Suppressor macrophage treated with lipopolysaccharide for 4 hours (primary cell): ENCODE measurements at places on chromosomes 7 and 10.

DNA sequence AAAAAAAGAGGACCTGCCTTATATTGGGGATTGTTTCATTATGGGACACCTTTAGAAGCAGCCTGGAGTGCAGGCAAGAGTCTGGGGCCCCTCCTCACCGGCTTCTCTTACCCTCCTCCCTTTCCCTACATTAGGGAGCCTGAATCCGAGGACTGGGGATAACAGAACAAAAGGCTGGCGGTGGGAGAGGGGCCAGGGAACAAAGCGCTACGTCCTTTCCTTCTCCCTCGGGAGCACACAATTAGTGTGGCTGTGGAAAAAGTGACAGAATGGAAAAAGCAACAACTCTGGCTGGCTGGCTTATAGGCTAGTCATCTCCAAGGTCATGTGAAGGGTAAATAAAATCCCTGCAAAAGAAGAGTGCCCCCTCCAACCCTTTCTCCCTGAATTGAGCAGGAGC lies 74.7 kb downstream of the LSM5 start:
- no peak for DNase-seq

DNA sequence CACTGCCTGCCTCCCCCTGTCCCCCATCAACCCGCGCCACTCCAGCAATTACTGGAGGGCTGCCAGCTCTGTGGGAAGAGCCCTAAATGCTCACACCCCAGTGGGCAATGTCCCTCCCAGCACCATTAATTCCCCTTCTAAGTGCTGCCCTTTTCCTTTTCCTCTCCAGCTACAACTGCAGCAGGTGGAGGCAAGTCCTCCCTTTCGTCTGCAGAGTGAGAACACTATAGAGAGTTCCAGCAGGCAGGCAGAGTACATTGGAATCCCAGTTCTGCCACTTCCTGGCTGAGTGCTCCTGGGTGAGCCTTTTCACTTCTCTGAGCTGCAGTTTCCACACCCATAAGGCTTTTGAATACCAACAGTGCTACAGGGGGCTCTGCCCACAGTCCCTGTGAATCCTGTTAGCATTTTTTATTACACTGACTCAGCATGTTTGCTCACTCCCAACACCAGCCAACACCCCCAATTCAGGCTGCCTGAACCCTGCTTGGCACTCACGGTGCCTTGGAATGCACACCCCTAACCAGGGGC lies 447.0 kb downstream of the GRID1 start:
- no peak for DNase-seq

DNA sequence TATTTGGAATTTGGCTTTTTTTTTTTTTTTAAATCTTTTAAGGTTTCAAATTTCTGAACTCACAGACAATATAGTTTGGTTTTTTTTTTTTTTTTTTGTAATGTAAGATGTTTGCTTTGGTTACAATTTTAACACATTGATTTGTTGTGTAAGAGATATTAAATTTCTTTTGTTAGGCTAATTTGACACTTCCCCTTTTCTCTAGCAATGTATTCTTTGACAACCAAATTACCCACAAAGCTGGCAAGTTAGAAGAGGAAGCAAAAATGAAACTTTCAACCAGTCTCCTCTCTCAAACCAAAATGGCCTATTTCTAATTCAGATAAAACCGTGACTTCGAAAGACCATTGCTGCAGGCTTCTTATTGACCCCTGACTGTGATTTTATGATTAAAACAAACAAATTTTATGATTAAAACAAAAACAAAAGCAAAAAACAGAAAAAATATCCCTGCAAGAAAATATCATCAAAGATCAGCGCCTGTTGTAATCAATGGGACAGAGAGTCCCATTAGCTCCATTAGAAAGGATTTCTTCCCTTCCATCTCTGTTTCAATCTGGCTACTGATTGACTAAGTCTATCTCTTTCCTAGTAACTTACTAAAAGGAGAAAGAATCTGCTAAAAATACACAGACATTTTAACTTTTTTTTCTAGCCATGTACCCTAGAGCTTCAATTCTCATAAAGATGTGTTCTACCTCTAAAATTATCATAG lies 489.2 kb downstream of the MDFIC start:
- DNase-seq, result peak; percentile 80

GRCh38 chr7:111788286-111789047 lies 226.2 kb upstream of the IMMP2L start:
- no peak for DNase-seq
